ENCODE measurements at places on chromosomes 16 and 17.

DNA sequence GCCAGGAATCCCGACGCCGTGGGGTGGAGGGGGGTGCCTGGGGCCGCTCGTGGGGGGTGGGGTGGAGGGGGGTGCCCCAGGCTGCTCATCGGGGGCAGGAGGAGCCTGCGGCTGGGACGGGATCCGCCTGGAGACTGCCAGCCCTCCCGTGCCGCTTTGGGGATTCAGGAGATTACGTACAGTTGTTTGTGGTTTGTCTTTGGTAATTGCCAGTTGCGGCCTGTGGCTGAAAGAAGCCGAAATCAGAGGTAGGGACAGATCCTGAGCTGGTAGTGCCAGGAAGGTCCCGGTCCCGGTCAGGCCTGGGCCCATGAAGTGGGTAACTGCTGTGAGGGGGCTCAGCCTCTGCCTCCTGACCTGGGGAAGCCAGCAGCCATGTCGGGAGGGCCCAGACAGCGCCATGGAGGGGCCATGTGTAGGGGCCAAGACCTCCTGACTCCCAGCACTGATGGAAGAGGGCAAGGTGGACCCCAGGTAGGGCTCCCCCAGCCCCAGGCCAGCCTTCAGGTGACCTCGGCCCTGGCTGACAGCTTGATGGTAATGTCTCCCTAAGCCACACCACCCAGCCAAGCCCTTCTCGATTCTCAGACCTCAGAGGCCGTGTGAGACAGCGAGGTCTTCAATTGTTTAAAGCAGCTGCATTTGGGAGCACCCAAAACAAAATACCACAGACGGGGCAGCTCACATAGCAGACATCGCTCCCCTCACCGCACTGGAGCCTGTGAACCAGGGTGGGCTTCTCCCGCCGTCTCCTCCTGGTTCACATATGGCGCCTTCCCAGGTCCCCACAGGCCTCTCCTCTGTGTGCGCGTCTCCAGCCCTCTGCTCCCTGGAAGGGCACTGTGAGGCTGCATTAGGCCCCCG, 34.9 kb upstream of the SSTR5 start:
- DNase-seq: no peak

- no peak for DNase-seq
Measured at GRCh38 chr17:75340631-75341030, 51.4 kb upstream of the SLC25A19 start.

GRCh38 chr17:57121308-57122042, 36.4 kb downstream of the AKAP1 start:
- no peak for DNase-seq

DNA sequence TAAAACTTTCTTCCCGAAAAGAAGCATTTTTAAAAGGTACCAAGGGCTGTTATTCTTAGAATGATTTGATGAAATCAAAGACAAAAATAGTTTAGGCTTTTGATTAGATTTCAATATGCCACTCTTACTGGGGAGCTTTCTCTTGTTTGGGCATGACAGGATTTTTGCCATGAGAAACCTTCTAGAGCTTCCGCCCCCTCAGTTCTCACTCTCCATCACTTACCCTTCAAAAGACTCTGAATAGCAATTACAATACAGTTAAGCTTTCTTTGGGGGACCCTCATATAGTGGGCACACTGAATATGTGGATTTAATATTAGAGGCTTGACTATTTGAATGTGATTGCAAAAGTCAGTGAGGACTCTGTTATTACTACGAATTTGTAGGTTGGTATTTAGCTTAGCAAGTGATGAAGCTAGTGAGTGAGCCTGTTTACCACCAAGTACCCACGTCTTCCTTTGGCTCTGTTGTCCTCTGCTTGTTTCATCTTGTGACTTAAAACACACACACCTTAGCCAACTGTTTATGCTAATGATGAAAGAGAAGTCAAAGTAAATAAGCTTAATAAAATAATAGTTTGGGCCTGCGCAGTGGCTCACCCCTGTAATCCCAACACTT, 158.7 kb upstream of the TBX2 start:
- no peak for DNase-seq

DNA sequence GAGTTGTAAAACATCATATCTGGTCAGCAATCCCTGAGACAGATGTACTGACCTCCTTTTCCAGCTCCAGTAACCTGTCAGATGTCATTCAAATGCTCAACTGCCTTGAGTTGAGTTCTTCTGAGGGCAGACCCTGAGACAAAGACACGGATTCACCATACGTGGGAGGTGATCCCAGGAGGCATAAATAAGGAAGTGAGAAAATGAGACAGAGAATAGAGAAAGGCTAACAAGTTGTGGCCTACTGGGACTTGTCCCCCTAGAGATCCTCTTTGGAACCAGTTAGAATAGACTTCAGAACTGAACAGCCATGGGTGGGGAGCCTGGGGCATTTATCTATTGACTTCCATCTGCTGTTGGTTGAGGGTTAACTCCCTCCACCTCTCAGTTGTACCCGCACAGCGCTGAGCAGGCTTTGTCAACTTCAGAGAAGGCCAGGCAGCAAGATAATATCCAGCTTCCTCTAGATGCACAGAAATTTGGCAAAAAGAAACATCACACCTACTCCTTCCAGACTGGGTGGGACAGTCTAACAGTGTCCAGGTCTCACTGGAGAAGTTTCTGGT, 123.0 kb upstream of the DYNLRB2 start:
- DNase-seq: no peak

GRCh38 chr16:87835882-87836331, 33.4 kb downstream of the SLC7A5 start:
- DNase-seq: no peak

GRCh38 chr16:22633799-22634198, 123.1 kb downstream of the NPIPB5 start:
- DNase-seq: no peak

GRCh38 chr16:19601083-19601976, 45.8 kb downstream of the VPS35L start:
- DNase-seq: peak; percentile 13

GRCh38 chr17:4708436-4708835, 2.0 kb upstream of the ARRB2 start:
- no peak for DNase-seq

GRCh38 chr17:81039854-81040758, 5.2 kb downstream of the BAIAP2 start:
- no peak for DNase-seq

- DNase-seq: no peak
Measured at GRCh38 chr17:47208744-47209488, at the start of gene MYL4. Gene MYL4 (plus strand): TSS chr17:47209348. CDS start chr17:47209423, 75 bp downstream.

GRCh38 chr17:72726936-72727335, 365.6 kb downstream of the SLC39A11 start:
- peak; percentile 52 for DNase-seq

GRCh38 chr17:80449194-80449929, 27.0 kb downstream of the NPTX1 start:
- no peak for DNase-seq

DNA sequence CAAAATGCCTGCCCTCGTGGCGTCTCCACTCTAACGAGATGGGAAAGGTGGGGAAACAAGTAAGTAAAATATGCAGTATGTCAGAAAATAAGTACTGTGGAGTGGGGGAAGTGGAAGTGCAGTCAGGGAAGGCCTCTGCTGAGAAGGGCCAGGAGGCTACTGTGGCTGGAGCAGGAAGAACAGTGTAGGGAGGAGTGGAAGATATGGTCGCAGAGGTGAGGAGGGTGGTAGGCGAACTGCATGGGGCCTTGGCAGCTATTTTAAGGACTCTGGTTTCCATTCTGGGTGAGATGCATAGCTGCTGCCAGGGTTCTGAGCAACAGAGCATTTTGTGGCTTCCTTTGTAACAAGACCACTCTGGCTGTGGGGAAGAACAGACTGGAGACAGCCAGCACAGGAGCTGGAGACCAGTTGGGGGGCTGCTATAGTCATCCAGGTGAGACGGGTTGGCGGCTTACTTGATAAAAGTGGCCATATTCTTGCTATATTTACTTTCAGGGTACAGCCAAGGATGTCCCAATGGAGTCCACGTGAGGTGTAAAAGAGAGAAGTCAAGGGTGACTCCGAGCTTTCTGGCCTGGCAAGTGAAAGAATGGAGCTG, 42.6 kb downstream of the CYTH1 start:
- DNase-seq: no peak

- DNase-seq: no peak
Measured at GRCh38 chr17:64428406-64428805, 20.5 kb upstream of the MILR1 start.

DNA sequence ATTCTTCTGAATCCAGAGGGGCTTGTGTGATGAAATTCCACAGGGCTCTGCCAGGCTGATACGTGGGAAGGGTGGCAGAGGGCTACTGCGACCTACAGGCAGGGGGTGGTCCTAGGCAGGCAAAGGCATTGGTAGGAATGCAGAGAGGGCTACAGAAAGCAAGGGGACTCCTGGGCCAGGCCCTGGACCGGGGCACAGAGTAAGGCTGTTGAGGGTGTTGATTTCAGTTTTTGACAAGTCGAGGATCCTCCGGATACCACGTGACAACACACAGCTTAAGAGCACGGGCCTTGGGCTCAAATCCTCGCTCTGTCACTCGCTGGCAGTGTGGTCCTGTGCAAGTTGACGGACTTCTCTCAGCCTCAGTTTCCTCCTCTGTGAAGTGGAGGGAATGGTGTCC, 19.1 kb upstream of the DOC2B start:
- DNase-seq: no peak

DNA sequence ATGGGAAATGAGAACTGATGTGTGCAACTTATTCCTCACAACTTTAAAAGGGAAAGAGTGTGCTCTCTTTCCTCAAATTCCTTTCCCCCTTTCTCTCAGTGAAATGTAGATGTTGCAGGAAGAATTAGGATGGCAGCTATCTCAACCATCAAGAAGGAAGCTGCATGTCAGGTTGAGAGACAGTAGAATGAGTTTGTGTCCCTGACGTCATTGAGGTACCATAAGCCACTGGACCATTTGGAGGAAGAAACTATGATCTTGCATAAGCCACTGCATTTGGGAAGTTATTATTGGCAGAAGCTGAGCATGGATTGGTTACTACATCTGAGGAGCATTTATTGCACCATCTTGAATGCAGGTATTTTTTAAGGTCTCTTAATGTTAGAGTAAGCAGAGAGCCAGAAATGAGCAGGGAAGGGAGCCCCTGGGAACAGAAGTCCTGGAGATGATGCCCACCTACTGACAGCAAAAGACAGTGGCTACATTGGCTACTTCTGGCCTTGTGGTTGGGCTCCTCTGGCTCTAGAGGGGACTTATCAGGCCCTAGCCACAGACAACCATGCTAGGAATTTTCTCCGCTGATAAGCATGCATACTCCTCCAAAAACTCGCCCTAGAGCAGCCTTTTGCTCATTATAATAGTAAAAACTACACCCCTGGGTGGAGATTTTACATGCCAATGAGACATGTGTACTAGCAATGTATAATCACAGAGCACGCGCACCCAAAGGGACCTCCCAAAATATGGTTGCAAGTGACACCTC, 249.0 kb upstream of the SALL1 start:
- no peak for DNase-seq

DNA sequence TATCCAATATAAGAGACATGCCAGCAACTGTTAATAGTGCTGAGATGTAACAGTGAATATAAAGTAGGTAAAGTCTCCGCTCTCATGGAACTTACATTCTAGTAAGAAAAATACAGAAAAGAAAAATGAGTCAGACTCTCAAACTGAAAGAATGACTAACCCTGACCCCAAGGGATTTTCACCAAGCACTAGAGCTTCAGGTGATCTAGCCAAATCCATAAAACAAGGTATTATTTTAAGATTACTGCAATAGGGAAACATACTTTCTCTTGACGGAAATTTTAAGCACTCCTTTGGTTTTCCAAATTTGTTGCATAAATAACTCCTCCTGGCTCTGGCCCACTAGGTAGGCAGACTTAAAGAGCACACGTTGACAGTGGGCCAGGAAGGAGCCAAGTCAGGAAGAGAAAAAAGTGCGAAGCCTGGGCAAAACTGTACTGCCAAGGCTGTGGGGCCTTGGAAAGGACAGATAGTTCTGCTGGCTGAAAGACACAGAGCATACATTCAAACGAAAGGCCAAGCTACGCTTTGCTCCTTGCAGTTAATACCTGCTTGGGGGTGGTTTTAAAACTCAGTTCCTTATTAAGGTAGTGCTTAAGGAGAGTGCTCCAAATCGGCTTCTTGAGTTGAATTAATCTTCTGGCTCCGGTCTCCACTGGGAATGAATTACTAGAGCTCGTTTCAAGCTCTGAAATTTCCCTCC, 1.4 kb downstream of the GOT2 start:
- no peak for DNase-seq

DNA sequence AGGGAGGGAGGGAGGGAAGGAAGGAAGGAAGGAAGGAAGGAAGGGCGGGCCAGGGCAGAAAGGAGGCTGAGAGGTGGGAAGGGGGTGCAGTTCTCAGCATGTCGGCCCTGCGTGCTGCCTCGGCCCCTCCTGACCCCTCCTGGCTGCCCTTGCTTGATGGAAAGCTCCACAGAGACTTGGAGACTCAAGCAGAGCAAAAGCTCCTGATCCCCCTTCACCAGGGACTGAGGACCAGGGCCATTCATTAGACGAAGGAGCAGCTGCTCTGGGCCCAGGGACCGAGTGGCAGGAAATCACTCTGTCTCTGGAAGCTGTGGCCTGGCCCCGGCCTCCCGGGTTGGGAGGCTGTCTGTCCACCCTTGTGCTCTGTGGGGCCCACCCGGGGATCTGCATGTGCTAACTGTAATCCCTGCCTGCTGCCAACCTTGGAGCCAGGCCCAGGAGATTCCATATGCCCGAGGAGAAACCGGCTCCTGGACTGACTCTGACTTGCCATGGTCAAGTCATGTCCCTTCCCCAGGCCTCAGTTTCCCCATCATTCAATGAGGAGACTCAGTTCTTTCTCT, 27.4 kb upstream of the C1QL1 start:
- no peak for DNase-seq

DNA sequence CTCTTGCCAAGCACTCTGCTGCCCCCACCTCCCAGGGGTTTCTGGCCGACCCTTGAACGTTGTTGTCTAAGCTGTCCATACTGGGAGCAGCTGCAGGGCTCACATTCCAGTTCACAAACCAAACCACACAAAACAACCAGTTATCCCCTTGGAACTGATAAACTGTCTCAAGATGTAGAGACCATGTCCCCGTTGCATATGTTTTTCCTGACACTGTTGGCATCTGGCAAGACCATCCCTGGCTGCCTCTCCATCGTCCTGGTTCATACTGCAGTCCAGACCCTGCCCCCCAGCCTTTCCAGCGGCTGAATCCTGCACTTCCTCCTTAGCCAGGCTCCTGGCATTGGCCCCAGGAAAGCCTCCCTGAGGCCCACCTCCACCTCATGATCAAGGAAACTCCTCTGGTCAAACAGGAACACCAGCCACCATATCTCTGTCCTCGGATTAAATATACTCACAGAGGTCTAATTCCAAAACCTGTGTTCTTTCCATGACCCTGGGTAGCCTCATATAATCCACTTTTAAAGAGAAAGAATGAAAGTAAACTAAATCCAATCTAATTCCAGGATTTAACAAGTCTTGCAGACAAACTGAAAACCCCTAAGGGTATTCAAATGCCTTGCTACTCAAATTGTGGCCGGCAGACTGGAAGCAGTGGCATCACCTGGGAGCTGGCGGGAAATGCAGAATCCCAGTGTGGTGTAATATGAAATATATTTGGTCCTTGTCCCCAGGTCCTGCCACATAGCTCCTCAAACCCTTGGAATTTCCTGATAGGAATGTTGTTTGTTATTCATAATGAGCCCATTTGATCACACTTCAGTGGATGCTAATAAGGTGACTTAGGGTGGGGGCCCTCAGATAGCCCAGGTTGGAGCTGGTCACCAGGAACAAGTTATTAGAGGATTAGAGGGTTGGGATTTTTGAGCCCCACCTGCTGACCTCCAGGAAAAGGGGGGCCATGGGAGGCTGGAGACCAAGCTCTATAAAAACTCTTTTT, 14.2 kb downstream of the GAS7 start:
- no peak for DNase-seq
